ENCODE measurements at places on chromosomes 1 and 21. TPM values are rescaled to one million over a fixed set of nuclear protein-coding genes. Genes with fewer than 3 reads are reported as not detected.

Gene TMOD4
- total RNA-seq: not detected

Gene ZNF697
- total RNA-seq: 2.1 TPM

Gene SPRR5
- total RNA-seq: not detected

Gene SLC9C2
- not detected for total RNA-seq

Gene TMCC2
- 3.0 TPM for total RNA-seq

Gene RGS13
- not detected for total RNA-seq

Gene KIF26B
- total RNA-seq: 0.16 TPM

Gene KCNJ9
- total RNA-seq: not detected

Gene SLC25A34
- 0.25 TPM for total RNA-seq

Gene KLHDC7A
- 1.3 TPM for total RNA-seq

Gene ANXA9
- total RNA-seq: 1.3 TPM

Gene RXFP4
- not detected for total RNA-seq

Gene CYP4A11
- total RNA-seq: not detected

Gene LYST
- 5.8 TPM for total RNA-seq

Gene GIPC2
- not detected for total RNA-seq

Gene ADAM30
- not detected for total RNA-seq

Gene TMEM183A
- total RNA-seq: 48.6 TPM

Gene C1orf185
- total RNA-seq: not detected

Gene PBXIP1
- 14.4 TPM for total RNA-seq

Gene RHBDL2
- 2.5 TPM for total RNA-seq

Gene TNFRSF25
- 3.7 TPM for total RNA-seq

Gene PGLYRP4
- not detected for total RNA-seq

Gene TNFRSF9
- total RNA-seq: 3.0 TPM

Gene MFAP2
- total RNA-seq: 0.21 TPM

Gene UBL4B
- not detected for total RNA-seq

Gene BMP8A
- total RNA-seq: not detected

Gene METTL13
- 49.1 TPM for total RNA-seq

Gene SLC16A4
- 41.3 TPM for total RNA-seq

Gene SPRR2G
- not detected for total RNA-seq

Gene IL20
- not detected for total RNA-seq

Gene LDLRAD1
- total RNA-seq: not detected

Gene NUP210L
- total RNA-seq: not detected

Gene KCNQ4
- 0.24 TPM for total RNA-seq

Gene UBE2U
- not detected for total RNA-seq

Gene PAX7
- total RNA-seq: 0.65 TPM

Gene PLA2G2C
- total RNA-seq: not detected

Gene PKP1
- 0.08 TPM for total RNA-seq

Gene PRRX1
- total RNA-seq: not detected

Gene PPM1J
- 1.4 TPM for total RNA-seq

Gene TRIM46
- total RNA-seq: 1.4 TPM

Gene CKS1B
- 385 TPM for total RNA-seq

Gene NR0B2
- total RNA-seq: not detected

Gene C4BPA
- 0.55 TPM for total RNA-seq

Gene PRR9
- total RNA-seq: not detected

Gene TEDDM1
- not detected for total RNA-seq

Gene C1orf94
- total RNA-seq: not detected

Gene LCE1A
- not detected for total RNA-seq

Gene PDC
- total RNA-seq: not detected

Gene RABGAP1L
- 4.7 TPM for total RNA-seq

Gene TCP10L
- 0.90 TPM for total RNA-seq

Gene GBP7
- total RNA-seq: not detected

Gene ROR1
- total RNA-seq: 10.7 TPM

Gene LRRC3
- 1.0 TPM for total RNA-seq

Gene TMEM240
- 0.52 TPM for total RNA-seq

Gene CFAP107
- total RNA-seq: not detected

Gene KCNH1
- 2.4 TPM for total RNA-seq

Gene MIXL1
- not detected for total RNA-seq

Data from A549 treated with RU486 at 1 μM for 4 hours (cell line).